ENCODE measurements at places on chromosomes 1 and 21.

GRCh38 chr1:118925651-118926050 is 62.5 kb downstream of the TBX15 start:
- no peak for DNase-seq

DNA sequence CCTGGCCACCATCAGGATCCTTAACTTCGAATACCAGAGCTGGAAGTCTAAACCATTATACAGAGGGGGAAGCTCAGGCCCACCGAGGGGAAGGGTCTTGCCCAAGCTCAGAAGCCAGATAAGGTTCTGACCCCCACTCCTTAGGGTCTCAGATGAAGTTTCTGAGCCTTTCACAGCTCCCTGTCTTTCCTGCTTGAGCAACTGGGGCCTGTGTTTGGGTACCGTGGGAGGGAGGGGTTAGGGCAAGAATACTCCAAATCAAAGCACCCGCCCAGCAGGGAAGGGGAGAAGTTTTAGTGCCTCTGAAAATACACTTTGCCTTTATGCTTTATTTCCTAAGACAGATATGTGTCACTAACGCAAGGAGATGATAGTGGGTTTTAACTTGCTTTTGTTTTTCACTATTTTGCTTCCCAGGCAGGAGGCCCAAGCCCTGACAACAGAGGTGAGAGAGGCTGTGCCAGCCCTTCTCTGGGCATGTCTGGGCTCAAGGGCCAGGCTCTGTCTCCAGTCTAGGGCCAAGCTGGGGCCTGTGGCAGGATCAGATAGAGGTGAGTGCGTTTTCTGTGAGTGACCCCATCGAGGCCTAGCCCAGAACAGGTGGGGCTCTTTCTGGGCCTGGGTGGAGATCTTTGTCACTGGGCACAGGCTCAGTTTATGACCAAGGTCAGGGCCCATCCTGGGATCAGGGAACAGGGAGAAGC is 20.5 kb upstream of the TENT5B start:
- DNase-seq = no peak

DNA sequence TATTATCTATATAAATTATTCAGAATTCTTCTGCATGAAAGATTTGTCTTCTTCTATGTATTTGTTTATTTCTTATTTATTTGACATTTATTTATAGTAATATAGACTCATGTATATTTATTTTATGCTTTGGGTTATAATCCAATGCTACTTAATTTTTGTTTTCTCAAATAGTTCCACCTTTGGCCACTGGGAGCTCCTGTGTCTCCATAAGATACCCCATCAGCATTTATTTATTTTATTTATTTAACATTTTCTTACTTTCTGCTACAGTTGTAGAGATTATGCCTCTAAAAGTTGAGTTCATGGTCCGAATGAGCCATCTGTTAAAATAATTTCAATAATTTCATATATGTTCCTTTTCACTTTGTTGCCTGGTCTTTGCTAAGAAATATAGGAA is 289.4 kb downstream of the ADGRL2 start:
- no peak for DNase-seq

DNA sequence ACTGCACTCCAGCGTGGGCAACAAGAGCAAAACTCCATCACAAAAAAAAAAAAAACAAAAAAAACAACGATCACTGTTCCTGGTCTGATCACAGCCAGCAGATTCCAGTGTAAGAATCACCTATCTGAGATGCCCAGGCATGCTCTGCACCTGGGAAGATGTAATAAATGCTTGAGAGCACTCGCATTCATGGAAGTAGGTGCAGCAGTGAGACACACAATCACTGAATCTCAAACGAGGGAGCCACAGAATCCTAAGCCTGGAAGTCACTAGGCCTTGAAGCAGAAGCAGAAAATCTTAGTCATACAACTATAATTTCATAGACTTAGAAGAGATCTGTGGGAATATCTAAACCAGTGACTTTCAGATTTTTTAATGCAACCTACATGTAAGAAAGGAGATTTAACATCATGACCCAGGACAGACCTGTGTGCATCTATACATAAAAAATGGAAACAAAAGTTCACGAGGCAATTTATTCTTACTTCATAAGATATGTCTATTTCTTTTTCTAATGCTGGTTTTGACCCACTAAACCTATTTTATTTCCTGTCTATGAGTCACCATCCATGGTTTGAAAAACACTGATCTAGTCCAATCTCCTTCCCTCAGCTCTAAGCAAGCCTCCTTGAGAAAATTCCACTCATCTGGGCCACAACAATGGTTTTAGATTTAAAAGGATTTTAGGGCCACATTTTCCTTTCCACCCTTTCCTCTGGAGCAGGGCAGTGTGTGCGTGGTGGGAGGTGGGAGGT is 30.4 kb downstream of the RIMS3 start:
- no peak for DNase-seq

- no peak for DNase-seq
Measured at GRCh38 chr1:70427976-70428375, 16.9 kb downstream of the CTH start.

DNA sequence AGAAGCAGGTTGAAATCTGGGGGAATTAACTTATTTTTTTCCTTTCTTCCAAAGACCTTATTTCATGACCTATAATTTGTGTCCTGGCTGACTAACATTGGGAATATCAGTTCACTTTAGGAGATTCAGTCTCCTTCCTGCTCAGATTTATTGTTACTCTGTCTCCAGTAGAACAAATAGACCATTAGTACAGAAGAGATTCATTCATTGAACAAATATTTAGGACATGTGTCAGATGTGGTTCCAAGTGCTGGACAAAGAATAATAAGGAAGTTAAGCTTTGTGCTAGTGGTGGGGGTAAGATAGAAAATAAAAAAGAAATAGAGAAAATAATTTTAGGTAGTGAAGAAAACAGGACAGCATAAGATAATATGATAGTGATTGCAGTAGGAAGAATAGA is 20.3 kb downstream of the ZMYM4 start:
- no peak for DNase-seq

Data from cerebellar nuclear complex (tissue), 1 donor.